Spleen (tissue), 13 donors: ENCODE measurements at places on chromosomes 2 and 18.

DNA sequence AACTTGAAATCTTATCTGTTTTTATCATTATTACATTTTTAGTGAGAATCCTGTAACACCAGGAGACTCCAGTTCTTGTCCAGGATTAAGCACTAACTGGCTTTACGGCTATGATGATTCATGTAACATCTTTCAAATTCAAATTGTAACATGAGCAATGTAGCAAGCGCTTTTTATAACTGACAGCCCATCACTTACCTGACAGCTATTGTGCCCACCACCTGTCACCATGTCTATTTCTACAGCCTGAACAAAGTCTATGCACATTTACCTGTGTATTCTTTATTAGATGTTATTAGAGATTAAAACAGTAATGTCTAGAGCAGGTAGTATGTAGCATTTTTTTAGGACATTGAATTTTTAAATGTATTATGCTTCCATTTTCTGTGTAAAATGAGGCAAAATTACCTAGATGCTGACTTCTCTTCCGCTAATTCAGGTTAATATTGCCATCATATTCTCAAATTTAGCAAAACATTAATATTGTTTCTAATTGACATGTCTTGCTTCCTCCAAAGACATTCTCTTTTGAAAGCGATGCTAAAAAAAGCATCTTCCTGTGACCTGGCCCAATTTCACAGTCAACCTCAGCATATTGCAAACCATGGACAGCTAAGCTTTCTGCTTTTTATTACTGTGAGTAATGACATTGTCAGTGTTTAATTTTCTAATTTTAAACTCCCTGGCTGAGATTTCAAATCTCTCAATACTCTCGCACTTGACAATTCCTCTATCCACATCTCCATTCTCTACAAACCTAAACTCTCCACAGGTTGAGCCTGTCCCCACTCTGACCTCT lies 37.8 kb downstream of the RIT2 start:
- DNase-seq, result no peak

DNA sequence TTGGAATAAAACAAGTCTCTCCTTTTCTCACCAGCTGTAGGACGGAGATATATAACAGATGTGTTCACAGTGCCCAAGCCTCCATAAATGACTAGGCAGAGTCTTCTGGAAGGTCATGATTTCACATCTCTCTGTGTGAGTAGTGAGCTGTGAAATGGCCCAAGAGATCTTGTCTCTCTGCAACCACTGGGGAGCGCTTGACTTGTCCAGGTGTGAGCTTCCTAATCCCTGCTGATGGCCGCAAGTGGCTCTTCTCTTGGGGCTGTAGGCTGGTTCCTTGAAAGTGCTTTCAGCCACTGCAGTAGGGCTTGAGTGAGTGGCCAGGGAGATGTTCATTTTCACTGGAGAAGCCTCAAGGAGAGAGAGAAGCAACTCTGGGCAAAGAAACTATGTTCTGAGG lies 38.1 kb upstream of the OTOS start:
- peak; percentile 9 for DNase-seq

DNA sequence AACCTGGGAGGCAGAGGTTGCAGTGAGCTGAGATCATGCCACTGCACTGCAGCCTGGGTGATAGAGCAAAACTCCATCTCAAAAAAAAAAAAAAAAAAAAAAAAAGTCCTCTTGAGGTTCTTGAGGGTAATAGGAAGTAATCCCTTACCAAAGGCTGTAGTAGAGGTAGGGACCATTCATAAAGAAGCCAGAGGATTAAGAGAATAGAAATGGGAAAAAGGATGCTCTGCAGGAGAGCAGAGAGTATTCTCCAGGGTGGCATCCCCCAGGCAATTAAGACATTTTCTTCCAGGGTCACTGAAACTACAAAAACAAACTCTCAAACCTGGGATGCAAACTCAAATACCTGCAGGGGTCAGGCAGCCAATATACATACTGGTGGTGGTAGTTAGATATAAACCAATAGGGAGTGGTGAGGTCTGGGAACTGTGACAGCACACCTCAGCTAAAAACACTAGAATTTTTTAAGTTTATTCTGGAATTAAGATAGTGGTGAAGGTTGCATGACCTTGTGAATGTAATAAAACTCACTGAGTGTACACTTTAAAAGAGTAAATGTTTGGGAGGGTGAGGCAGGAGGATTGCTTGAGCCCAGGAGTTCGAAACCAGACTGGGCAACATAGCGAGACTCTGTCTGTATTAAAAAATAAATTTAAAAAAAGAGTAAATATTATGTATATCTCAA lies 24.7 kb downstream of the RAPH1 start:
- no peak for DNase-seq

DNA sequence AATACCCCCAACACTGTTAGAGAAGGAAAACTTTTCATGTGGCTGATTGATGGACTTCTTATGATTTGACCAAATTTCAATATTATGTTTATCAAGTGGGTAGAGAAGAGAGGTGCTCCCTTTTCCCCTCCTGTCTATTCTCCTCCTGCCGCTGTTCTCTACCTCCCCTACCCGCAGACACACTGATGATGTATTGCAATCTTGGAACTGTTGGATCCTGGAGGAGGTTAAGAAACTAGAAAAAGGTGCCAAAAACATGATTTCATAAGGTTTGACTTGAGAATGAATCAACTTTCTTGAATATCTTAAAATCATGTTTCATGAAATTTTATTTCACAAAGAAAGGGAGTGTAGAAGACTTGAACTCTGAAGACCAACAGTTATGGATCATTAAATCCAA lies 125.8 kb downstream of the MEIS1 start:
- no peak for DNase-seq

GRCh38 chr2:25544445-25544844 lies 128.9 kb downstream of the DTNB start:
- no peak for DNase-seq

GRCh38 chr2:195700480-195700879 lies 43.5 kb downstream of the SLC39A10 start:
- no peak for DNase-seq

GRCh38 chr2:11213090-11213638 lies 57.9 kb downstream of the SLC66A3 start:
- DNase-seq, result no peak

- no peak for DNase-seq
These were observed 171.0 kb downstream of the ANAPC1 start for GRCh38 chr2:111712940-111713515.

DNA sequence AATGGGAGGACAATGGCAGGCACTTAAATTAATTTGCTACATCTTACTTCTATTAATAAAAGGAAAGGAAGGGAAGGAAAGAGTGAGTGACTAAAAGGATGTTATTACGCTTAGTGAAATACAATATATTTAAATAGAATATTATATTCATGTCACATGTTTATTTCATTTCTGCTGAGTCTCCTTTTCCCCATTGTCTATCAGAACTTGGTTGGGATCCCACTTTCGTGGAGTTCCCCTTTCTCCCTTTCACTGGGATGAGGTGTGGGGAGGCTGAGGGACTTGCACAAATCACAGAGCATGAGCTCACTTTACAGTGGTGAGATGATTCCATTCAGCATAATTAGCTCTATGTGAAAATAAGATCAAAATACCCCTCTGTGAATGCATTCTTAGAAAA lies 730.6 kb downstream of the TSN start:
- no peak for DNase-seq

DNA sequence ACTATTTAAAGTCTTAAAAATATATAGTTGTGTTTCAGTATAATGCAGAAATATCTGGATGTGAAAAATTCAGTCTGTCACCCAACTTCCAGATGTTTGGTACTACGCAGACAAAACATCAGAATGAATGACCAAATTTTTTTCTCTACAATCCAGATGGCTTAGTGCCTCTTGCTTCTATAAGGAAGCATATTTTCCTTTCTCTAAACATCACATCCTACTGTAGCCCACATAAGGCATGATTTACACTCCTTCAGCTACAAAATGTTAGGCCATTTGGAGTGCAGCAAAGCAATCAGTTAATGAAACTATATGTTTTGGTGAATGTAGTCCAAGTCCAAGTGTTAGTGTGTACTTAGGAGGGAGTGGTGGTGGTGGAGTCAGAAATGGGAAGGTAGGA lies 162.9 kb upstream of the SIX2 start:
- no peak for DNase-seq

DNA sequence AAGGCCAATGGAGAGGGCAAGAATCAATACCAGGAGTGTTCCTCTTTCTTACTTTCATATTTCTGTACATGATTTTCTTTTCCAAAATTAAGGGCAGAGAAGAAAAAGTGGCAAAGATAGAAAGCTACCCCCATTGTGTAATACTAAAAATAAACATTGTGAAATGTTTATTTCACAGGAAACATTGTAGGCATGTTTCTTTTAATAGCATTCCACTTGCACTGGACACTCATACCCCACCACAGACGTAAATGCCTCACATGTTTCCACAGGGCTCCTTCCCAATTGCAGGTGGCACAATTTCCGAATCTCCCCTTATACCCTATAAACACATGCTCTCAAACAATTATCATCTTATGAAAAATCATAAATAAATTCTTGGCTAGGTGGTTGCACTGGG lies 645.1 kb upstream of the SETBP1 start:
- no peak for DNase-seq

DNA sequence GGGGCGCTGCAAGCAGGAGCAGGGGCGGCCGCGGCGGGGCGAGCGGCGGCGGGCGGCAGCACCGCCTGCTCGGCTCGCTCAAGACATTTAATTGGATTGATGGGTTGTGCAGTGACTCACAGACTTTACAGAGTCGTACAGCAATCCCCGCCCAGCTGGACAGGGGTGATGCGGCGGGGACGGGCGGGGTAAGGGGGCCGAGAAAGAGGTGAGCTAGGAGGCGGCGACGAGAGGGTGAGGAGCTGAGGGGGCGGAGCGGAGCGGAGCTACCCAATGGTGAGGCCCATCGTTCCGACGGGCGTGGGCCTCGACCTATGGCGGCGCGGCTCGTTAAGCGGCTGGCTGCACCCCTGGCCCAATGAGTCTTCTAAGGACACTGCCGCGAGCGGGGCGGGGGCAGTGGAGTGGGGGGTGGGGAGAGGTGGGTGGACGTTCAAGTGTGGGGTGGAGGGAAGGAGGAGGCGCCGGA lies 97.1 kb upstream of the SERTAD2 start:
- peak; percentile 99 for DNase-seq

DNA sequence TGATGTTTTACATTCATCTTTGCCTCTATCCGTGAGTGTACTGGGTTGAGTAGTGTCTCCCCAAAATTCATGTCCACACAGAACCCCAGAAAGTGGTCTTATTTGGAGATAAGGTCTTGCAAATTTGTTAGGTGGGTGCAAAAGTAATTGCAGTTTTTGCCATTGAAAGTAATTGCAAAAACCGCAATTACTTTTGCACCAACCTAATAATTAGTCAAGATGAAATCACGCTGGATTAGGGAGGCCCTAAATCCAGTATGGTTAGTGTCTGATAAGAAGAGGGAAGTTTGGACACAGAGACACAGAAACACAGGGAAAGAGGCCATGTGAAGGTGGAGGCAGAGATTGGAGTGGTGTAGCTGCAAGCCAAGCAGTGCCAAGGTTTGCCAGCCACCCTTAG lies 57.8 kb upstream of the SPRED2 start:
- no peak for DNase-seq

DNA sequence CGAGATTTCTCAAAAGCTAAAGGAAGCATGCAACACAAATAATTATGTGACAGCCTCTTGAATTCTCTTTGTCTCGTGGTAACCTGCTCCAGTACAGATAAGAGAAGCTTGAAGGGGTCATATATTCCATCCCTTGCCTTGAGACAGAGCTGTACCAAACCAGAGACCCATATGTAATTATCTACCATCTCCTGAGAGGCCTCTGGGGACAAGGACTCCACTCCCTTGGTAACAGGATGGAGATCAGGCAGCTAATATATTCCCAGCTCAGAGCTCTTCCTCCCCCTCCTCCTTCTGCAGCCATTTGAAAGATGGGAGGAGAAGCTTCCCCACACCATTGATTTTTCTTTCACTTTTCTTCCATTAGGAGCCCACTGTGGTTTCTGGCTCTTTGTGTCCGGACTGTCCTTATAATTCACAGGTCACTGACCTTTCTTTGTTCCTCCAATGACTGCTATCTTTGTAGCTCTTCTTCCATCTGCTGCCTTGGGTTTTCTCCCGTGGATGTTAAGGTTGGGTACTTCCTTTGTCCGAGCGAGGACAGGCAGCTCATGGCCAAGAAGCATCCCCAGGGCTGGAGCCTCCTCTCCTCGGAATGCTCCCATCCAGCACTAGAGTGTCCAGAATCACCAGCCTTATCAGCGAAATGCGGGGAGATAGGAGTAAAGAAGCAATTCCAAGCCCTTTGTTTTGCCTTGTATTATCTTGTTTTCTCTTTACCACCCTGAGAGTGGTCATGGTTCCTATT lies 72.6 kb upstream of the STPG4 start:
- DNase-seq, result no peak
